ENCODE measurements at places on chromosomes 16 and 17.

DNA sequence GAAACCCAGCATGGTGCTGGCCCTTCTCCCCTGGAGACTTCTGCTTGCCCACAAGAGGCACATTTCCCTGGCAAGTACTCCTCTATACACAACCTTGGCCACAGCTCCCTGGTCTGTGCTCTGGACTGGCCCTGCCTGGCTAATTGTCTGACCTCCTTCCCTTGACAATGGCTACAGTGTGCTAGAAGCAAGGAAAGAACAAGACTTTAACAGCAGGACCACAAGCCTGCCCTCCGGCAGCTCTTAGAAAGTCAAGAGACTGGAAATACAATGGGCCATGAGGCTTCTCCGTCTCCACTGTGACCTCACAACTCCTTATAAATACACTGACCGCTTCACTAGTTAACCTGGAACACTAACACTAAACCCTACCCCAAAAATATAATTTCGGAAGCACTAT, 36.7 kb downstream of the LIG3 start:
- H3K27ac ChIP-seq = no peak overlapping the region
- H3K4me3 ChIP-seq = no peak overlapping the region
- H3K4me1 ChIP-seq = peaks cover 6% of the 10 kb centered on the region
- H3K36me3 ChIP-seq = peaks cover 12% of the 10 kb centered on the region

GRCh38 chr16:49085686-49086085, 196.0 kb downstream of the CBLN1 start:
- no peaks in the 10 kb centered on the region for H3K36me3 ChIP-seq
- H3K4me1 ChIP-seq = no peaks in the 10 kb centered on the region
- no peaks in the 10 kb centered on the region for H3K27me3 ChIP-seq

- DNase-seq = no peak
- H3K4me3 ChIP-seq = peak overlapping the region; percentile 65
- no peak overlapping the region for H3K27ac ChIP-seq
- H3K27me3 ChIP-seq = peaks cover 42% of the 10 kb centered on the region
- H3K36me3 ChIP-seq = no peaks in the 10 kb centered on the region
Measured at GRCh38 chr16:55656691-55657092, 904 bp downstream of the SLC6A2 start.

GRCh38 chr17:11023639-11024479, 186.0 kb upstream of the PIRT start:
- peaks cover 2% of the 10 kb centered on the region for H3K4me1 ChIP-seq
- H3K27ac ChIP-seq = peak overlapping the region; percentile 8
- H3K27me3 ChIP-seq = no peaks in the 10 kb centered on the region
- DNase-seq = no peak
- H3K4me3 ChIP-seq = no peak overlapping the region

- no peak for DNase-seq
- H3K27me3 ChIP-seq = no peaks in the 10 kb centered on the region
- peak overlapping the region; percentile 96 for H3K27ac ChIP-seq
- H3K4me1 ChIP-seq = peaks cover 17% of the 10 kb centered on the region
- peaks cover 3% of the 10 kb centered on the region for H3K36me3 ChIP-seq
Measured at GRCh38 chr17:75270218-75270965, 639 bp downstream of the MIF4GD start.

GRCh38 chr17:29958947-29959657, 17.7 kb downstream of the EFCAB5 start:
- no peak overlapping the region for H3K27ac ChIP-seq
- H3K27me3 ChIP-seq = no peaks in the 10 kb centered on the region
- no peak for DNase-seq
- no peaks in the 10 kb centered on the region for H3K4me1 ChIP-seq
- H3K4me3 ChIP-seq = no peak overlapping the region
- peaks cover 2% of the 10 kb centered on the region for H3K36me3 ChIP-seq

- peaks cover 27% of the 10 kb centered on the region for H3K36me3 ChIP-seq
- H3K4me1 ChIP-seq = peaks cover 9% of the 10 kb centered on the region
- no peak overlapping the region for H3K27ac ChIP-seq
- no peak overlapping the region for H3K4me3 ChIP-seq
- H3K27me3 ChIP-seq = no peaks in the 10 kb centered on the region
- DNase-seq = no peak
Measured at GRCh38 chr17:28194382-28194781, 124.6 kb upstream of the TMEM97 start.

DNA sequence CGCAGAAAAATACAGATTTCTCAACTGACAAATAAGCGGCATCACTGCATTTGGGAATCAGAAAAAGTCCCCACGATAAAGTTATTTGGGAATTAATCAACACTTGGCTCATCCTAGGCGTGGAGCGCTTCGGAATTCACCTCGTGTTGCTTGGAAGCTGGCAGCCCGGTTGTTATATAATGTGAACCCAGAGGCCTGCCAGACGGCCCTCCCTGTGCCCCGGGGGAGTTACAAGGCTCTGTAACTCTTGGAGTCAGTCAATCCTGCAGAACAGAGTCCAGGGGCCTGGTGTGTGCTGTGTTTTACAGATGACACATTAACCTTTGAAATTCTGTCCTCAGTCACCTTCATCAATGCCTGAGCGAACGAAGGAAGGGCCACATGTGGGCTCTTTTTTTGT, 111.1 kb downstream of the PITPNC1 start:
- H3K27me3 ChIP-seq = peaks cover 5% of the 10 kb centered on the region
- DNase-seq = no peak
- H3K4me3 ChIP-seq = no peak overlapping the region

GRCh38 chr17:6137716-6138502, 67.7 kb downstream of the WSCD1 start:
- no peak overlapping the region for H3K27ac ChIP-seq
- H3K36me3 ChIP-seq = no peaks in the 10 kb centered on the region
- H3K4me1 ChIP-seq = no peaks in the 10 kb centered on the region

- H3K27ac ChIP-seq = peak overlapping the region; percentile 72
- H3K4me1 ChIP-seq = peaks cover 54% of the 10 kb centered on the region
- H3K36me3 ChIP-seq = peaks cover 5% of the 10 kb centered on the region
- no peaks in the 10 kb centered on the region for H3K27me3 ChIP-seq
- H3K4me3 ChIP-seq = no peak overlapping the region
- DNase-seq = no peak
Measured at GRCh38 chr17:61285526-61286320, 113.9 kb upstream of the TBX2 start.

DNA sequence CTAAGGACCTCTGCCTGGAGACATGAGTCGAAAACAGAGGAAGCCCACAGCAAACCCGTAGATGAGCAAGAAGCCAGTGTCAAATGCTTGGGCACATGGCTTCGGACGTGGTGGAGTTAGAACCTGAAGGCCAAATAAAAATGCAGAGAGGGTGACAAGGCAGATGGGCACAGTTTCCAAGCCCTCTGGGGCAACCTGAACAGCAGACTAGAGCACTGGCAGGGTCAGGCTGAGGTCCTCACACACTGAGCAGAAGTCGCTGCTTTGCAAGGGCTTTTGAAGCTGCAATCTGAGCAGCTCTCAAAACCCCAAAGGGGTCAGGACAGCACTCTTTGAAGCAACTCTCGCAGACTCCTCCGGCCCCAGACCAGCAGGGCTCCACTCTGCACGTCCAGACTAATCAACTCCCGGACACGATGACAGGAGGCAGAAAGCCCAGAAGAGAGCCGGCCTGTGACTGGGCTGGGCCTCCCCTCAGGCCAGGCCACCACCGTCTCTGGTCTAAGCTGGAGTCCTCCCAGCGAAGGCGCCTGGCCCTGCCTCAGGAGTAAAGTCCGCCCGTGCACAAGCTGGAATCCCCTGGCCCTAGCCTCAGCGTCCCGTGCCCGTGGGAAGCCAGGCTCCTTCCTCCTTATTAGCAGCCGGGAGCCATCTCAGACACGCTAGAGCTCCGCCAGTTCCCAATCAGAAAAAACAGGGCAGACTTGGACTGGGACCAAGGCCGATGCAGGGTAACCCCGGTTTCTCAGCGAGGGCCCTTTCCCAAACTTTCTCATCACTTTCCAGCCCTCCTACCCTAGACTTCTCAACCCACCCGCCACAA, 924 bp downstream of the SMARCD2 start:
- peak overlapping the region; percentile 95 for H3K27ac ChIP-seq
- no peaks in the 10 kb centered on the region for H3K36me3 ChIP-seq
- peaks cover 37% of the 10 kb centered on the region for H3K4me1 ChIP-seq
- H3K4me3 ChIP-seq = peak overlapping the region; percentile 96

DNA sequence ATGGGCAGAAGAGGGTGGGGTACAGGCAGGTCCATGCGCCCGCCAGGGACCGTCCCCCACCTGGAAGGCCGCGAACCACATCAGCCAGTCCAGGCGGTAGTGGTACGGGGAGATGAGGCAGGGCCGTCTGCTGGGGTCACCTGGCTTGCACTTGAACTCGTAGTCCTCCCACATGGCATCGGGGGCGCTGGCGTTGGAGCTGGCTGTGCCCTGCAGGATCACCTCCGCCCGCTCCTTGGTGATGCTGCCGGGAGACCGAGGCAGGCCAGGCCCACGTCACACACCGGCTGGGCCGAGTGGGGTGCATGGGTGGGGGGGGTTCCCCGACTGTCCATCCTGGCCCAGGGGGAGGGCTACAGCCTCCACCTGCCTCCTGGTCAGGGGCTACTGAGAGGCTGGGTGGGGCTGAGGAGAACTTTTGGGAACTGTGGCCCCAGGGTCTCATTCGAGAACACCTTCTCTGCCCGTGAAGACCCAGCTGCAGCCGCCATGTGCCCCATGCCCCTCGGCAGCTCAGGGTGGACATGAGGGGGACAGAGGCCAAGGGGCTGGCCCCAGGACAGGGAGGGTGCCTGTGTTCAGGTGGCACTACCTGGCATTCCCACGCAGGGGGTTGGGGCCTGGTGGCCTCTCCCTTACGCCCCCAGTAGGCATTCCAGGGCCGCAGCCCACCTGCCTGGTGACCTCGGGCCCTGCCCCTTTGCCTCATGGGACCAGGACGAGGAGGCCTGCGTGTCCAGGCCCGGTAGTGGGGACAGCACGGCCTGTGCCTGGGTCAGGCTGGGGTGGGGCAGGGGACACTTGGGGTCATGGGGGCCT, 69.5 kb upstream of the GNG13 start:
- peaks cover 15% of the 10 kb centered on the region for H3K36me3 ChIP-seq
- no peak for DNase-seq
- no peak overlapping the region for H3K27ac ChIP-seq
- no peak overlapping the region for H3K4me3 ChIP-seq
- no peaks in the 10 kb centered on the region for H3K27me3 ChIP-seq

- no peak within 1 kb of the TSS for H3K27ac ChIP-seq
- no peak for DNase-seq
- peaks cover 73% of the 10 kb centered on the region for H3K27me3 ChIP-seq
- H3K4me3 ChIP-seq = no peak within 1 kb of the TSS
- no peaks in the 10 kb centered on the region for H3K4me1 ChIP-seq
Measured at GRCh38 chr16:10876799-10877341, at the start of gene CIITA. TSS of gene CIITA (plus strand) at chr16:10877202. CDS start at chr16:10877331, 129 bp downstream.

- peaks cover 8% of the 10 kb centered on the region for H3K4me1 ChIP-seq
- no peak overlapping the region for H3K4me3 ChIP-seq
- no peak for DNase-seq
- no peak overlapping the region for H3K27ac ChIP-seq
- peaks cover 6% of the 10 kb centered on the region for H3K27me3 ChIP-seq
Measured at GRCh38 chr17:27233059-27233458, 60.9 kb upstream of the WSB1 start.
